AG04449 (cell line): ENCODE measurements at places on chromosomes 2 and 18.
A peak's percentile ranks its signal among the peaks of the same experiment; 100 is the strongest.

DNA sequence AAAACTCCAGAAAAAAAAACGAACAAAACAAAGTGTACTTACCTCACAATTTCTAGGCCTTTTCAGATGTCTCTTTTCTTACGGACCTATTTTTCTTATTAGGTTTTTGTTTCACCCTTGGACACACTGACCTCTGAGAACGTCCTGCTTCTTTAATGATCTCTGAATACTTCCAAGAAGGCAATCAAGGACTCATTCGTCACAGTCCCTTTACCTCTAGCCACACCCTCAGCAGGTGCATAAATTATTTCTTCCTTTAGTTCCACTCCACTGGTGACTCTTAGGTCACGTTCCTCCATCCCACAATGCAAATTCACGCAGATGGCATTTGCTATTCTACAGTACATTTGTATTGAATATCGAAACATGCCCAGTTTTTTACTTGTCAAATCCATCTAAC is 21.9 kb downstream of the PELI1 start:
- DNase-seq, result no peak

DNA sequence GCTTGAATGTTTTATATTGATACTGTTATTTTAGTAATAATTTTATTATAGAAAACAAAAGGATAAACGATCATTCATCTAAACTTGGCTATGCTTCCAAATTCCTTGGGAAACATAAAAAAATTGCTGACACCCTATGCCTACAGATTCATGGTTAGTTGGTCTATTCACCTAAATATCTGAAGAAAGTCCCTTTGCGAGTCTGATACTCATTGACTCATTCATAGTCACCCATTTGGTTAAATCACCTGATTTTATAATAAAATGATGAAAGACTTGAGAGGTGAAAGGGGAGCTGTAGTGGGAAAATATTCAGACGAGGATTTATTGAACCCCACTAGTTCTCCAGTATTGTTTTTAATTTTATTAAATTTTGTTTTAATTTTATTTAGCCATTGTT is 112.0 kb downstream of the PTPN4 start:
- no peak for DNase-seq

DNA sequence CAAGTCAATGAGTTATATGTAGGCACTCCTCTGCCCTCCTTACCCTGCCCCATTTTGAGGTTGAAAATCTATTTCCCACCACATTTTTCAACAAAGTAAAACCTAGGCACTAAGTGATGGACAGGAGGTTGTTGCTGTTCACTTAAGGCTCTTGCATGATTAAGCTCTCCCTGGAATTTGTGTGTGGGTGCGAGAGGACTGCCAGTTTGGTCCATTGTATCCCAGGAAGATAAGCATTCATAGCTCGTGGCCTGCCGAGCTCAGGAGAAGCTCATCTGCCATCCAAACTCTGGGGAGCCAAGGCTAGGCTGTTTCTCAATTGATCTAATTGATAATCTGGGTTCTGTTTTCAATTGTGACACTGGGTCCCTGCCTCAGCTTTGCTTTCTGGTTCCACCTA is 4.7 kb upstream of the MAP4K4 start:
- DNase-seq, result no peak

DNA sequence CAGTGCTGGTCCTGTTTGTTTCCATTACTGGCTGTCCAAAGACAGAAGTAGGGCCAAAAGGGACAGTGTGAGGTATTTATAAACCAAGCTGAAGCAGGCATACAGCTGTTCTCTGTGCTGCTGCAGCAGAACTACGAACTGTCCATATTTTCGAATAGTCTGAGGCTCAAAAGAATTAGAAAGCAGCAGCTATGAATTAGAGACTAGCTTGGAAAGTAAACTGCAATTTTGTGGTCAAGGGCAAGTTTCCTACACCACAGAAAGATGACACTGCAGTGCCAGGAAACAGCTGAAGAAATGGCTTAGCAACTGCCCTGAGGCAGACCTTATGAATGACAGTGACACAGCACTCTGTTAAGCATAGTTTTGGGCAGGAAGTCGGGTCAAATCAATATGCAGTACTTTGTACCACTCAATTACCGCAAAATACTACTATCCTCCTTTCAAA is 125.3 kb downstream of the TMEM131 start:
- peak; percentile 78 for DNase-seq

- DNase-seq, result no peak
Measured at GRCh38 chr2:163471947-163472346, 263.9 kb downstream of the FIGN start.

- DNase-seq, result no peak
Measured at GRCh38 chr18:6652098-6652497, 77.4 kb upstream of the ARHGAP28 start.

DNA sequence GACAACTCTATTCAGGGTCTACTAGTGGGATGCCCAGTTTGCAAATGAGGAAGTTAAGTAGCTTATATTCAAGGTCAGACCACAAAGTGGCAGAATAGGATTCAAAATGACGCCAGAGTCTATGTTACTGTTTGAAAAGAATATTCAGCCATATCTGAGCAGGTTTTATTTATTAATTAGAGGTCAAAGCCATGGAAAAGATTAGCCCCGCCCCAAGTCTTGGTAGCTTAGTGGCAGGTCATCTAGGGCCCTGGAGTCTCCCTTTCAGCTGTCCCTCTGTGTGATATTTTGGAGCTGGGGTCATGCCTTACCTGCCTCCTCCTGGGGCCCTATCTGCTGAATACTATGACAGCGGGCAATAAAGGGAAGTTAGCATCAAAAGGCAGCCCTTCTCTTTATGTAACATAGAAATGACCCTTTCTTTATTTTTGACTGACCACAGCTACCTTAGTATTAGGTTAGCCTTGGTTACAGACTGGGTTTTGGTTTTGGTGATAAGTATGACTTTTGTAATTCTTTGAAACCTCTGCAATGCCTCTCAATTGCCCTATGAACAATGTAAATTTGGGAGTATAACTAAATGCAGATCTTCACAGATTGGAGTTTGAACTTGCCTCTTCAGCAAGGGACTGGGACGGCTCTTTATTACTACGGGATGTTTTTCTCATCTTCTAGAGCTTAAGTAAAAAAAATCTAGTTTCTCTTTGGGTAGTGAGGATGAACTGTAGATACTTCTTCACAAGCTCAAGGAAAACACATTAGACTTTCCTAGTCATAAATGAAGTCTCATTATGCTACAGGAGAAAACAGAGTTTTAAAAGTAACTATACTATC is 153.0 kb upstream of the ITGA4 start:
- DNase-seq, result no peak

DNA sequence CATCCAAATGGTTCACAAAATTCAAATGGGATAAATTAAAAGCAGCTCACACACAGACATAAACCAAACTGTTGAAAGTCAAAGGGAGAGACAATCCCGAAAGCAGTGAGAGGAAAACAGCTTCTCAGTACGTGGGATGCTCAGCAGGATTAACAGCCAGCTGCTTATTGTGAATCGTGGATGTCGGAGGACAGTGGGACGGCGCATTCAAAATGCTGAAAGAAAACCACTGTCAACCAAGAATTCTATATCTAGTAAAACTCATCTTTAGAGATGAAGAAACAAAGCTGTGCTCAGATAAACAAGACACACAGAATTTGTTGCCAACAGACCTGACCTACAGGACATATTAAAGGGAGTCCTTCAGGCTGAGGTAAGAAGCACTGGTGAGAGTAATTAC is 102.9 kb downstream of the NFATC1 start:
- DNase-seq, result no peak

GRCh38 chr2:100599566-100599965 is 36.8 kb downstream of the PDCL3 start:
- no peak for DNase-seq

- no peak for DNase-seq
Measured at GRCh38 chr2:54836477-54836876, 113.0 kb downstream of the EML6 start.

GRCh38 chr2:13109516-13109915 is 392.8 kb downstream of the TRIB2 start:
- no peak for DNase-seq

DNA sequence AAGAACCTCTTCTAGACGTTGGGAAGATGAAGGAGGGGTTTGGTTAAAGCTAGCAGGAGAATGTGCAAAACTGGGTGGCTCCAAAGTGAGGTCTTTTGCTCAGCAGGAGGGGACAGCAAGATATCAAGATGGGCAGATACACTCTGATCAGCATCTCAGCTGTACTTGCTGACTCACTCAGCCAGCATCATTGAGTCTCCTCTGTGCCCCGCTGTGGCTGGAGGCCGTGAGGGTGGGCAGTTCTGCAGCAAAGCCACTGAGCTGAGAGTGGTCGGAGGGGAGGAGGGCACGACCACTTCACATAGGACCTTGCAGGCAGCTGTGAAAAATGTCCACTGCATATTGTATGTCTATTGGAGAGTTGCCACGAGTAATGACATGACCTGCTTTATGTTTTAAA is 152.0 kb downstream of the CAPN13 start:
- no peak for DNase-seq

DNA sequence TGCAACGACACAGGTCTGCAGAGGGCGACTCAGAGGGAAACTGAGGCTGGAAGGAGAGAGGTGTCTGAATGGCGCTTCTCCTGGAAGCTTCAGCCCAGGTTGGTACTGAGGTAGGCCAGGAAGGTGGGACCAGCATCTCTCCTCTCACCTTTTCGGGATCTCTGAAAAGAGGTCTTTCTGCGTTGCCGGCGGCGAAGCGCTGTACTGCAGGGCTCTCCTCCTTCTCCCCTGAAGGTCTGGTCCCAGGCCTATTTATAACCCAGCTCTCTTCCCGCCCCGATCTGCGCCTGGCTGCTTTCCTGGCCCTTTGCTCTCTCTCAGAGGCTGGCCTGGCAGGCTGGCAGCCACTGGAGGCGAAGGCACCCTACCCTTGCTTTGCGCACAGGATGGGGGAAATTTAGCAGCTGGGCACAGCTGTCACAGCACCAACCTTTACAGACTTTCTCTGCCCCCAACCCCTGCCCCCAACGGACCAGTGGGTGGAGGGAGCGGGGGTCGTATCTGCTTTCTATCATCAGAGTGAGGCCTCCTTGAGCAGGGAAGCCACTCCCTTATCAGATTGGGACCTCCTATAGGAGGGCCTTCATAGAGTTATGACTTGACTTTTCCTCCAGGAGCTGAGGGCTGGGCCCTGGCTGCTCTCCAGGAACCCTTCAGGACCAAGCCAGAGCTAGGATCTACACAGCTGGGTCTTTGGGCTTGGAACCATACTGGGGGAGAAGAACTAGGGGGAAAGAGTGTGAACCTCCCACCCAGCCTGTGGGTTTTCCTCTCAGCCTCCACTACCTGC is 1.1 kb downstream of the DYSF start:
- no peak for DNase-seq

DNA sequence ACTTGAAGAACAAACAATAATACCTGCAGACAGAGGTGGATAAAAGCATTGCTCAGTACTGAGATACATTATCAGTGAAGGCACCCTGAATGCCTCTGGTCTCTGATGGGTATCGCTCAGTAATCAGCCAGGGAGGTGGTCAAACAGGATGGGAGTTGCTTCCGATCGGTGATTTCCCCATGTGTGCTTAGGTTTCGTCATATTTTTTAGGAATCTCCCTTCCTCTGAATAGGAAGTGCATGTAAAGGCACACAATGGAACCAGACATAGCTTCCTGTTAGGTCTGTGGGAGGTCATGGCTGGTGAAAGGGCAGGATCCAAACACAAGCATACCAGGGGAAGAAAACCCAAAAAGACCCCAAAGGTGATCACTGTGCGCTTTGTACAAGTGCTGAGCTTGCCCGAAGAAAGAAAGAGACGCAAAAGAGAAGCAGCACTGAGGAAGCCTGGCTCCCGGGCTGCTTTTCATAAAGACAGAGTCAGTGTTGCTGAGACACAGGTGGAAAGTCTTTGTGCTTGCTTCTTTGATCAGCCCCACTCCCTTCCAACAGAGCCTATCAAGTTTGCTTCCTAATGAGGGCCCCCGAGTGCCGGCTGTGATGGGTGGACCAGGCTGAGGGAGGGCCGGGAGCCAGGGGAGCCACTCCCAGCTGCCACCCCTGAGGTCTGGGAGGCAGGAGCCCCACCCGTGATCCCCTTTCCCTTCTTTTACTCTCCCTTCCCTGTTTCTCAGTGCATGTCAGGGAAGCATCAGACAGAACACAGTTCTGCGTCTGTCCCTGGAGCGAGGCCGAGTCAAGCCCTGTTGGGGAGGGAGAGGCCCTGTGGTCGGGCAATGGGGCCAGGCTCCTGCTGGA is 138.2 kb downstream of the SH3RF3 start:
- DNase-seq, result no peak

DNA sequence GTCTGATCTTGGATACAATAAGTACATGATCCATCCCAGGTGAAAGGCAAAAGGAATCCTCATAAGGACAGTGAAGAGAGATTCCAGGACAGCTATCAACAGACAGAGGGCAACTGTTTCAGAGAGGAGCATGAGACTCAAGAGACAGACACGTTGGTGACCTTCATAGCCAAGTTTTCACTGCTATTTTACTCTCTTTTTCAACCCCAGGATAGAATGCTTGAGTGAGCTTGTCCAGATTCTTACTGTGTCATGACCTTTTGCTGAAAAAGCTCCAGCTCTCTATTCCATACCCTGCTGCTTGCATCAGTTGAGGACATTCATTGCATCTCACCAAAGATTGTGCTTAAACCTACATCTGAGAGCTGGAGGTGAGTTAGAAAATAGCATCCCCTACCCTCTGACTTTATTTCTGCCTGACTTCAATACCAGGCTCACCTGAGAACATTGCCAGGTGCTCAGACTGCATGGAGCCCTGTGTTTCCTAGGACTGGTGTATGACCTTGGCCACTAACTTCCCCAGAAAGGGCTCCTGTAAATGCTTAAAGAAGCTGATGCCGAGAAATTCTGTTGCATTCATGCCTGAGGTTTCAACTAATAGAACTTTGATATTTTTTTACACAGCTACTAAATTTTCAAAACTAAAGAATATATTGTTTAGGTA is 70.4 kb upstream of the TMEM17 start:
- DNase-seq, result no peak

GRCh38 chr2:10054976-10055375 is 11.6 kb downstream of the KLF11 start:
- no peak for DNase-seq

- DNase-seq, result no peak
Measured at GRCh38 chr2:175955136-175955535, 46.9 kb downstream of the LNPK start.

DNA sequence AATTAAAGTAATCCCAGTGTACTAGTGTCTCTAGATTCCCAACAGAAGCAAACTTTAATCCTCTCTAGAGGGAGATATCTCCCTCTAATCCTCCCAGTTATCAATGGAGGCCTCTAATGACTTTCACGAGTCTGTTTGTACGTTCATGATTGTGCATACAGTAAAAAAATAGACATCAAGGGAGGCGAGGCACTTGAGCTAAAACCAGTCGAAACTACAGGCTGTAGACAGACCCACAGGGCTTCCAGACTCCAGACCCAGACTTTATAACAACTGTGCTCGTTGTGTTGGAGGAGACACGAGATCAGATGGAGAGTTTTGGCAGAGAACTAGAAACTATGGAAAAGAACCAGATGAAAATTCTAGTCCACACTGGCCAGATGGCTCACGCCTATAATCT is 7.0 kb downstream of the DGKD start:
- DNase-seq, result no peak

- no peak for DNase-seq
Measured at GRCh38 chr2:130303169-130303568, 39.5 kb upstream of the IMP4 start.

- DNase-seq, result no peak
Measured at GRCh38 chr2:66456183-66457041, 21.5 kb downstream of the MEIS1 start.

- DNase-seq, result no peak
Measured at GRCh38 chr2:32457814-32458213, 101.0 kb downstream of the BIRC6 start.

- no peak for DNase-seq
Measured at GRCh38 chr18:75868031-75868430, 440.5 kb upstream of the SMIM21 start.

GRCh38 chr2:27705851-27706622 is 42.3 kb downstream of the SLC4A1AP start:
- peak; percentile 95 for DNase-seq
